Stimulated activated CD4-positive, alpha-beta T cell treated with anti-CD3 and anti-CD28 coated beads, Interleukin-1b, Interleukin-23, amount 100 ng/mL, for 1 hour (primary cell): ENCODE measurements at places on chromosomes 4 and X.

- DNase-seq = no peak
Observed at GRCh38 chr4:25842229-25842845, 20.5 kb downstream of the SEL1L3 start.

GRCh38 chrX:10230222-10230621 is 73.4 kb downstream of the CLCN4 start:
- DNase-seq = no peak

DNA sequence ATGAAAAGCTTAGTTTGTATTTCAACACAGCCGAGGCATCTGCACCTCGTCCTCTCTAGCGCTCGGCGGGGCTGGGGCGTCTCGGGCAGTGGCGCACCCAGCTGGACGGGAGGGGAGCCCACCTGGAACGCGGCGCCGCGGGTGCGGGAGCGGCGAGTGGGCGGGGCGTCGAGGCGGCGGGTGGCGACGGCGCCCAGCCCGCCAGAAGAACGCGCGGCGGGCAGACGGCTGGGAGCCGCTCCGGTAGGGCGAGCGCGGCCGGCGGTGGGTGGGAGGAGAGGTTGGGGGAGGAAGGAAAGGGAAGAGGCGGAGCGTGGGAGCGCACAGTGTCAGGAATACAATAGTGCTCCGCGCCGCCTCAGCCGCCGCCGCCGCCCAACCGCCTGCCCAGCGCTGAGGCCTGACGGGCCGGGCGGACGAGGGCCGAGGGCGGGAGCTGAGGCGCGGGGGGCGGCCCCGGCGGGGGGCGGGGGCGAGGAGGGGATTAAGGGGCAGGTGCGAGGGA is at the start of gene JADE3:
Gene JADE3 (plus strand): TSS at position 324 of the 505 bp plus-strand sequence. CDS start 72,474 bp downstream, outside the sequence.
- DNase-seq = no peak

DNA sequence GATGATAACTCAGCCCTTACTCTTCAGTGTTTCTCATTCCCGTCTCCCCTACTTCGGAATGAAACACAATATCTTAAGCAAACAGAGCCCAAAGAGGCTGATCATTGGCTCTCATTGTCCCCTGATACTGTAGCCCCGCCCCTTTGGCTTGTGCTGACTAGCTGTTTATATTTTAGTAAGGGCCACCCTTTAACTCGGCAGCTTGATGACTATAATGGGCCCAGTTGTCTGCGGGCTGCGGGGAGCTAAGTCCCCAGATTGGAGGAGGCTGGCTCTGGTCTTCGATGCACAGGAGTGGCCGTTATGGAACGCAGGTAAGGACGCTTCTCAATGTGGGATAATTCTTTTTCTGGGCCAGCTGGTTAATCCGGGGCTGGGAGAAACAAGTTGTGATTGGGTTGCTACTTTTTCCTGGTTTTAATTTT is at the start of gene TRIM2:
Gene TRIM2 (plus strand): TSS at position 197 of the 425 bp plus-strand sequence. CDS start 88 bp downstream, at position 285.
- DNase-seq = no peak

DNA sequence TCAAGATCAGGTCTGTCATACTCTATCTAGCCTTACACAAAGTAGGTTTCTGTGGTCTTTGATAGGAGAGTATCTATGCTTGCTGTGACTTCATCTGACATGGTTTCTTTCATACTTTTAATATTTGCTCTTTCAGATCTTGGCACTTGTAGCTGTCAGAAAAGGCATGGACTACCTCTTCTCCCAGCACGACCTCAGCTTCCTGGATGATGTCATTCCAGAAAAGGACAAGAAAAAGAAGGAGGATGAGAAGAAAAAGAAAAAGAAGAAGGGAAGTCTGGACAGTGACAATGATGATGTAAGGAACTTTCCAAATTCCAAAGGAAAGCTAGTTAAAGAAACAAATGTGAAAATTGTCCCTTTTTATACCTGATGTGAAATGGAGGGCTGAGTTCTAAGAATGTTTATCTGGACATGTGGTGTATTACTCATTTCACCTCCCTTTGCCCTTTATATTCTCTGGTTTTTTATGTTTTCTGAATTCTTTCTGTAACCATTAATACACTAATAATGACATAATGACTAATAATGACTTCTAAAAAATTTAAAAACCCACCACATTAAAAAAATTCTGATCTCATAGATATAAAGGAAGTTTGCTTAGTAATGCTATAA is 221.2 kb downstream of the SLC4A4 start:
- DNase-seq = no peak

- no peak for DNase-seq
Observed at GRCh38 chr4:187357821-187358220, 634.2 kb upstream of the FAT1 start.

DNA sequence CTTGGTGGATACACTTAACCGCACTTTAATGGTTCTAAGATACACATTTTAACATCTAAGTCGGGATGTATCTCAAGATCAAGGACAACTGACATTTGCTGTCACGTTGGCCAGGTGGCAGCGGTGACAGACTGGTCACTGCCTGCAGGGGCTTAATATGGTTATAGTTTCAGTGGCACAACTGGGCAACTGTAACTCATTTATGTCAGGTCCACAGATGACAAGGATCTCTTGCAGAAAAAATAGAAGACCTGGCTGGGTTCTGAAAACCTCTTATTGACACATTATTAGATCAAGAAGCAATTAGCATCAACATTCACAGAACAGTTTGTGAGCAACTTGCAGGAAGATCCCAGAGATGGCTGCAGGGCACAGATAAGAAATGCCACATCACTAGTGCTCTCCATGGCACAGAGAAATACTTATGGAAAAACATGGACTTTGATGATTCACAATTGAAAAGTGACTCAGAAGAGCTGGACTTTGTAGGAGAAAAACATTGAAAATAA is 99.6 kb upstream of the SORBS2 start:
- no peak for DNase-seq

GRCh38 chrX:50067435-50068284 is 133.1 kb downstream of the AKAP4 start:
- DNase-seq = no peak

DNA sequence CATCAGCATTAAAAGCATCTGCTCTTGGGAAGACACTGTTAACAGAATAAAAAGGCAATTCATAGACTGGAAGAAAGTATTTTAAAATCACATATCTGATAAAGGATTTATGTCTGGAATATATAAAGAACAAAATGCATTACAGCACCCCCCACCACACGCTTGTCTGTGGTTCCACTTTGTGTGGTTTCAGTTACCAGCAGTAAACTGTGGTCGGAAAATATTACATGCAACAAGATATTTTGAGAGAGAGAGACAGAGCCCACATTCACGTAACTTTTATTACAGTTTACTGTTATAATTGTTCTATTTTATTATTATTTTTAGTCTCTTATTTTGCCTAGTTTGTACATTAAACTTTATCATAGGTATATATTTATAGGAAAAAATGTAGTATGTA is 21.2 kb upstream of the PDE6B start:
- no peak for DNase-seq

- no peak for DNase-seq
Observed at GRCh38 chr4:43457866-43458265, 565.4 kb downstream of the GRXCR1 start.

- DNase-seq = no peak
Observed at GRCh38 chr4:100545427-100545826, 27.6 kb upstream of the EMCN start.

DNA sequence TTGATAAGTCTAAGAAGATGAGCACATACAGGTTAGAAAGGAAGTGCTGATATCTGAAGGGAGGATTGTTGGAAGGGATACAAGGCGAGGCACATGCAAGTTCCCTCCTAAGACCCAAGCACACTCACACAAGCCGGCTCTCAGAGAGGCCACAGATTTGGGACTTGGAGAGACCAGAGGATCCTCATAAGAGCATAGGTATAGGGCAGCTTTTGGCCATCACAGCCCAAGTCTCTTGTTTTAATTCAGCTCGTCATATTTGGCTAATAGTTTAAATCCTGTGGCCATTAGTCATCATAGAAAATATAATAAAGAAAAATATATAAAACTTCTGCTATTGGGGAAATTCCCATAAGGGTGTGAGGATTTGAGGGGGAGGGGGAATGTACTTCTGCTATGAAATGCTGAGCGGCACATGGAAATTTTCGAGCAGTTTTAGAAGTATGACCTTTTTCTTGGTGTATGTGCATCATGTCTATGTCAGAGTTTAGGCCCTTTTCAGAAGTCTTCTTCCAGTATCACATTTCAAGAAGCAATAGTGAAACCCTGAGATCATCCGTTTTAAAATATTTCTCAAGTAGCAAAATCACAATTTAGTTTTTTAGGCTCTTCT is 97.7 kb downstream of the NFKB1 start:
- no peak for DNase-seq

- DNase-seq = no peak
Observed at GRCh38 chrX:123740536-123740935, 7.7 kb upstream of the THOC2 start.

GRCh38 chrX:55057675-55058249 is 17.1 kb upstream of the PAGE2B start:
- no peak for DNase-seq

- no peak for DNase-seq
Observed at GRCh38 chrX:19792412-19792811, 95.0 kb downstream of the SH3KBP1 start.

DNA sequence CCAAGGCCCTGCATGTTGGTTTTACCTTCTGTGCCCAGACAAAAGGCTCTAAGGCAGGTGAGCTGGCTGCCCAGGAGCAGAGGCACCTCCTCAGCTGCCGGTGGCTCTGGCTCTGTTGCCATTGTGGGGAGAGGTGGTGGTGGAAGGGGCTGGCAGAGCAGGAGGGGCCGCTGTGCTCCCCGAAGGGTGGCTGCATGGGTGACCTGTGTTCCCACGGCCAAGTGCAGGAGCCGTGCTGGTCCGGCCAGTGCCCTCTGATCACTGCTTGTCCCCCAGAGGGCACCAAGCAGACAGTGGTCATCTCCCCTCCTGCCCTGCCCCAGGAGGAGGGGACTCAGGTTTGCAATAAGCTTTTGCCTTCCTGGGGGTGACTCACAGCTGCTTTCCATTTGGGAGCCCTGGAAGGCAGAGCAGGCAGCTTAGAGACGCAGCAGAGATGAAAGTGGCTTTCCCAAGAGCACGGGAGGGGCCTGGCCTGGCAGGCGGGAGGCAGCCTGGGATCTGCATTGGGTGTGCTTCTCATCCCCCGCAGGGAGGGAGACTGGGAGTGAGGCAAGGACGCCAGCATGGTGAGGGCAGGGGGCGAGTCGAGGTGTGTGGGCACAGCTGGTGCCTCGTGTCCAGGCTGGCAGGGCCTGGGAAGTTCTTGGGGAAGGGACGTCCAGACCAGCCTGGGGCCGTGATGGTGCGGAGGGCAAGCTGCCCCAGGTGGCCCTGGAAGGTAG is 28.7 kb downstream of the DOK7 start:
- DNase-seq = no peak

DNA sequence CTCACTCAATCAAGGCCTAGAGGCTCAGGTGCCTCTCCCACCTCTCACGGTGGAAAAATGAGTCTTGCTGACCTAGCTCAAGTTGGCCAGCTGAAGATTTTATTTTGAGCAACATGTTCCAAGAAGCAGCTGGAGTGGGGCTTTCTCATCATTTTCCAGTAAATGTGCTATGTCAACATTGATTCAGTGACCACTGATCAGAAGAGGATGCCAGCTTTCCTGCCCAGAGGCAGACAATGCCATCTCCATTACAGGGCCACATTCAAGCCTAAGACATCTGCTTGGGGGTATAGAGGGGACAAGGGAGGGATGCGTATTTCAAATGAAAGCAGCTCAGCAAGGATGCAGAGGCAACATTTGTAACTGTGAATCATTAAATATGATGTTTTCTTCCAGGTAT is 3.0 kb downstream of the MEPE start:
- no peak for DNase-seq

DNA sequence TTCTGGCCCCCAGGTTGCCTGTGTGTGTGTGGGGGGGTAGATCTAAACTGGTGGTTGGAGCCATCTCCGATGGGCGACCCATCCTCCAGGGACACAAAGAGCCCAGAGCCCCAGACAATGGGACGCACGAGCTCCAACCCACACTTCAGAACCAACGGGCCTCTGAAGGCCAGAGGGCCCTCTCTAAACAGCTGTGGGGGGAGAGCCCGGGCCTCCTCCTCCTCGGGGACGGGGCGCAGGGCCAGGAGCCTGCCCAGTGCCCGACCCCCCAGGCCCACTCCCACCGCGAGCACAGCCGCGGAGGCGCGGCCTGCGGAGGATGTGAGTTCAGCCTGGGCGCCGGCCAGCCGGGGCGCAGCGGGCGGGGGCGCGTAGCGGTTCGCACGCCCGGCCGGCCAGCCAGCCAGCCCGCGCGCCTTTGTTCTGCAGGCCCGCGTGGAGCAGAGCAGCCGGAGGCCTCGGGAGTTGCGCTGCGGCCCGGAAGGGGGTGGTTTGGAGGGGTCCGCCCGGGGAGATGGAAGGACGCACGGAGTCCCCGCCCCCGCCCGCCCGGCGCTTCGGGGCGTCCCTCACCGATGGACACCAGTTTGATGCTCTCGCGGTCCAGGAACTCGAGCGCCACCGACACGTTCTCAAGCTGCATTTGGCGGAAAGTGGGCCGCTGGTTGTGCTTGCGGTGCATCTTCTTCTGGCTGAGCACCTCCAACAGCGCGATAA is 4.0 kb downstream of the FLNA start:
- DNase-seq = no peak

DNA sequence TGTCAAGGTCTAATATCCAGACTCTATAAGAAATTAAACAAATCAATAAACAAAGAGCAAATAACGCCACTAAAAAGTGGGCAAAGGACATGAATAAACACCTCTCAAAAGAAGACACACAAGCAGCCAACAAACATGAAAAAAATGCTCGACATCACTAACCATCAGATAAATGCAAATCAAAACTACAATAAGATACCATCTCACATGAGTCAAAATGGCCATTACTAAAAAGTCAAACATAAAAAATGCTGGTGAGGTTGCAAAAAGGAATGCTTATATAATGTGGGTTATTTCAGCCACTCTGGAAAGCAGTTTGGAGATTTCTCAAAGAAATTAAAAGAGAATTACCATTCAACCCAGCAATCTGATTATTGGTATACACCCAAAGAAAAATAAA is 481.1 kb downstream of the STPG2 start:
- DNase-seq = no peak

DNA sequence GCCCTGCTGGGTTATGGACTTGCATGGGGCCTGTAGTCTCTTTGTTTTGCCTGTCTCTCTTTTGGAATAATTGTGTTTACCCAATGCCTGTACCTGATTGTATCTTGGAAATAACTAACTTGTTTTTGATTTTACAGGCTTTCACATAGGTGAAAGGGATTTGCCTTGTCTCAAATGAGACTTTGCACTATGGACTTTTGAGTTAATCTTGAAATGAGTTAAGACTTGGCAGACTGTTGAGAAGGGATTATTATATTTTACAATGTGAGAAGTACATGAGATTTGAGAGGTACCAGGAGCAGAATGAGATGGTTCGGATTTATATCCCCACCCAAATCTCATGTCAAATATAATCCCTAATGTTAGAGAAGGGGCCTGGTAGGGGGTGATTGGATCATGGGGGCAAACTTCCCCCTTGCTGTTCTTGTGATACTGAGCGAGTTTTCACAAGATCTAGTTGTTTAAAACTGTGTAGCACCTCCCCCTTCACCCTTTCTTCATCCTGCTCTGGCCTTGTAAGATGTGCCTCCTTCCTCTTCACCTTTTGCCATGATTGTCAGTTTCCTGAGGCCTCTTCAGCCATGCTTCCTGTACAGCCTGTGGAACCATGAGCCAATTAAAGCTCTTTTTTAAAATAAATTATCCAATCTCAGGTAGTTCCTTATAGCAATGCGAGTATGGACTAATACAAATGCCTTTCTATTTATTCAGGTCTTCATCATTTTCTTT is 102.3 kb downstream of the MSN start:
- DNase-seq = no peak
